ENCODE measurements at places on chromosomes 12 and 14.

GRCh38 chr12:88638966-88639760, 58.9 kb upstream of the KITLG start:
- DNase-seq, result peak; percentile 55

GRCh38 chr14:90368946-90369721, 27.7 kb upstream of the CALM1 start:
- DNase-seq, result no peak

GRCh38 chr12:47718531-47718930, 6.8 kb downstream of the ENDOU start:
- no peak for DNase-seq

DNA sequence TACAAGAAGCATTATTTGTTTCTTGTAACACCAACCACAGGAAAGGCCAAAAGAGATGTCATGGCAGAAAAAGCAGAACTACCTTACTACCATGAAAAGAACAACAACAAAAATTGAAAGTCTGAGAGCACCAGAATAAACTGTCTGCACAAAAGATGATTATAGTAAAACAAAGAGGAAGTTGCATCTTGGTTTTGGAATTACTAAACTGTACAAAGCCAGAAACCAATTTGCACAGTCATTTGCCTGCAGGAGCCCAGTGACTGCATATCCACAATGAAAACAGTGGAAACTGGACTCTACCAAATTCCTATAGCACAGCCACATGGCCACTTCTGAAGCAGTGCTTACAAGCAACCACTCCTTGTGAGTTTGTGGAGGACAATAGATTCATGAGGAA, 276.2 kb downstream of the SSPN start:
- DNase-seq, result no peak

DNA sequence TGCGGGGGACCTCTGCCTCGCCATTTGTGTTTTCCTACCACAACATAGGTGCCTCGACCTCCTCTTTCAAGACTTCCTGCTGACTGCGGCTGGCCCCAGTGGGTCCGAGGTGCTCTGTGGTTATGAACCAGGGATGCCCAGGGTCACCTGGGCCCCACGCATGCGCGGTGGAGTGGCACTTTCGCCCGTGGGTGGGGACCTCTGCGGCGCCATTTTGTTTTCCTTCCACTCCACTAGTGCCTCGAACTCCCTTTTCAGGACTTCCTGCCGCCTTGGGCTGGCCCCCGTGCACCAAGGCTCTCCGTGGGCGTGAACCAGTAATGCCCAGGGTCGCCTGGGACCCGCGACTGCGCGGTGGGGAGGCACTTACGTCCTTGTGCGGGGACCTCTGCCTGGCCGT, 351.6 kb downstream of the ALG10 start:
- no peak for DNase-seq

Data from muscle of arm (tissue), 14 donors.